ENCODE measurements at places on chromosomes 11 and 22.

DNA sequence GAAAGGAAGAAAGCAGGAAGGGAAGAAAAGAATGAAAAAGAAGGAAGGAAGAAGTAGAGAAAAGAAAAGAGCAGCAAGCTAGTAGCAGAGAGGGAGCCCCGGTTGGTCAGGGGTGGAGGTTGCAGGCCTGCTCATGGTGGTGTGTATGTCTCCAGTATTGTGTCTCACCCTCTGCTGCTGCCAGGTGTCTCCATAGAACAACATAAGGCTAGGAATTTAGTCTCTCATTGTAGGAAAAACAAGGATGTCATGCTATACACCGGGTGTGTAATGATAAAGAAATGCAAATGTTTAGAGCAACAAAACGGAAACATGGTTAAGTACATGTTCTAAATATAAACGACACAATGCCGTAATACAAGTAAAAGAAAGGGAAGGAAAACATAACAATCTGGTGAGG, 342.5 kb downstream of the NTM start:
- DNase-seq = no peak

GRCh38 chr11:62149986-62150886, 26.4 kb downstream of the INCENP start:
- no peak for DNase-seq

DNA sequence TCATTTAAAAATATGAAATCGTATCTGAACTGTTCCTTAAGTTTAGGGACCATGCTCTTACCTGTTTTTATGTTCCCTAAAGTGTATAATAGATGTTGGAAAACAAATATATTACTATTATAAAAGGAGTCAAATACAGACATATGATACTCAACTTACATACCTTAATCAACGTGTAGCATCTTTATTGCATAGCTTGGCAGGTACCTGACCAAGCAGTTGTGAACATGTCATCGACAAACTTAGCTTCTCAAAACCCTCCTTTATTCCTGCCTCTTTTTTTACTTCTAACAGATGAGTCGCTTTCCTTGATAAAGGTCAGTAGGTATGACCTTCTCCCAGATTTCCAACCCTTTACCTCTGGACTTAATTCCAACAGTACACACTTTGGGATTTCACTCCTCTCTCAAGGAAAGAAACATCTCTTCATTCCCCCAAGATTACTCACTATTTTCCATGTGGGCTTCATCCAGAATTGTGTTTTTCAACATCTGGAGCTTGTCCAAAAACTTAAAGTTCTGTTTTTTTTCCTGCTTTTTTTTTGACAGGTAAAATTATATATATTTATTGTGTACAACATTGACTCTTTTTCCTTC, 11.9 kb downstream of the HIPK3 start:
- DNase-seq = no peak

- no peak for DNase-seq
Measured at GRCh38 chr11:47337229-47337924, 15.1 kb downstream of the MYBPC3 start.

DNA sequence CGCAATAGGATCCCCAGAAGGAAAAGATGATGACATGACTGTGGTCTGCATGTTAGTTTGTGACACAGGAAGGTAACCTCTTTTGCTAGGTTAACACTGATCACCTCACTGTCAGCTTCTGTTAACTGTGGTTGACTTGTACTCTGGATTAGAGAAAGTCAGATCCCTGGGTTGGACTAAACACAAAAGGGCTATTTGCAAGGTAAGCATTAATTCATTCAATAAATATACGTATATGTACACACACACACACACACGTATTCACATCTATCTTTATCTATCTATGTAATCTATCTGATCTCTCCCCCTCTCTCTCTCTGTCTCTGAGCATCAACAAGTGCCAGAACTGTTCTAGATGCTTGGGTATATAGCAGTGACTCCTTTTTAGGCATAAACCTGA, 136.1 kb upstream of the SNX19 start:
- no peak for DNase-seq

DNA sequence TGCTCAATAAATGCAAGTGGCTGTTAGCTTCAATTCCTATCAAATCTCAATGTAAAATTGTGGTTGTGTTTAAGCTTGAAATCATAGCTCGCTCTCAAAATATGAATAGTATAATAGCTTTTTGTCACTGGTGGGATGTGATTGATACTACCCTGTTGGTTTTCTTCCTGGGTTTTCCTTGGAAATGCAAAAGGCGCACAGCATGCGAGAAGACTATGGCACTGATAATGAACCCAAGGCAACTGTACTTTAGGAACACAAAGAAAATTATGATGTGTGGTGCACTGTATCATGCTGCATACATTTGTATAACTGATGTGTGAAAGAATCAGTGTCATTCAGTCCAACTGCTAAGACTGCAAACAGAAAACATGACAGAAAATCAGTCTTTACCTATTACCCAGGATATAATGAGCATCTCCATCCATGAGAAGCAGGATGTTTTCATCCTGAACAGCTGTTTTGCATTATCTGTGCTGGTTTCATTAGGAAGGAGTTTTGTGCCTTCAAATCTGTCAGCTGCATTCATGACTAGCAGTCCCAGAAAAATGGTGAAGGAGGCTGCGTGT, 101.2 kb downstream of the TRPC6 start:
- DNase-seq = no peak

DNA sequence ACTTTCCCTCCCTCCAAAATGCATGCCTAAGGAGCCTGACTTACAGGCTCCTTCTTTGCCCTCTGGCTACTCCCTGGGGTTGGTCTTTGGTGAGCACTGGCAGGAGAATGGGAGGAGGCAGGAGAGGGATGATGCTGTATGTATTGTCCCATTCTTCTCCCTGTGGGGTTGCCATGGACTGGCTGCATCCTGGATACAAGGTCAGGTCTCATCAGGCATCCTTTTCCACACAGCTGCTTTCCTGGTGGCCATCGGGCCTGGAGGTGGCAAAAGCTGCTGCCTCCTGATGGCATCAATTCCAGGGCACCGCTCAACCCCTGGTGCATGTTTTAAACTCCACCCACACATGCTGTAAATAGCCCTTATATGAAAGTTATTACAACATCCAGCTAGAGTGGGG, 257.2 kb downstream of the ETS1 start:
- DNase-seq = no peak

DNA sequence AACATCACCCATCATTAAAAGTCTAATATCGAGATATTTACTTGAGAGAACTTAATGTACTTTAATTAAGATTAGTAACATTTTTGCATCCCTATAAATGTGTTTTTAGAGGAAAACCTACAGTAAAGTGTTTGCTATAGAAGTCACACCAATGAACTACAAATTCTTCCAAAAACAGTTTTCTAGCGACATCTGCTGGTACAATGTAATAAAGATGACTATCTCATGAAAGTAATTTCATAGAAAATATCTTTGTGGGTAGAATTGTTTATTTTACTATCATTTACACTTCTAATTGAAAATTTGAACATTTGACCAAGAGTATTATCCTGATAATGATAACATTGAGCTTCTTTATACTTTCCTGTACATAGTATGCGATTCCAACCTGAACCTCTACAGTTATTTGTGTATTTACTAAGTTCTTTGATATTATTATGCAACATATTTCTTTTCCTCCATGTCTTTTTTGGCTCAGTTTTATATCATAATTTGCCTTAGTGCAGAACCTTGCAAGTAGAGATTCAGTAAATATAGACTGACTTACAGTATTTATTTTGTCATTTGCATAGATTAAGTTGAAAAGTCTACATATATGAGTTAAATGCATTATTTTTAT, 252.7 kb downstream of the TMEM135 start:
- no peak for DNase-seq

DNA sequence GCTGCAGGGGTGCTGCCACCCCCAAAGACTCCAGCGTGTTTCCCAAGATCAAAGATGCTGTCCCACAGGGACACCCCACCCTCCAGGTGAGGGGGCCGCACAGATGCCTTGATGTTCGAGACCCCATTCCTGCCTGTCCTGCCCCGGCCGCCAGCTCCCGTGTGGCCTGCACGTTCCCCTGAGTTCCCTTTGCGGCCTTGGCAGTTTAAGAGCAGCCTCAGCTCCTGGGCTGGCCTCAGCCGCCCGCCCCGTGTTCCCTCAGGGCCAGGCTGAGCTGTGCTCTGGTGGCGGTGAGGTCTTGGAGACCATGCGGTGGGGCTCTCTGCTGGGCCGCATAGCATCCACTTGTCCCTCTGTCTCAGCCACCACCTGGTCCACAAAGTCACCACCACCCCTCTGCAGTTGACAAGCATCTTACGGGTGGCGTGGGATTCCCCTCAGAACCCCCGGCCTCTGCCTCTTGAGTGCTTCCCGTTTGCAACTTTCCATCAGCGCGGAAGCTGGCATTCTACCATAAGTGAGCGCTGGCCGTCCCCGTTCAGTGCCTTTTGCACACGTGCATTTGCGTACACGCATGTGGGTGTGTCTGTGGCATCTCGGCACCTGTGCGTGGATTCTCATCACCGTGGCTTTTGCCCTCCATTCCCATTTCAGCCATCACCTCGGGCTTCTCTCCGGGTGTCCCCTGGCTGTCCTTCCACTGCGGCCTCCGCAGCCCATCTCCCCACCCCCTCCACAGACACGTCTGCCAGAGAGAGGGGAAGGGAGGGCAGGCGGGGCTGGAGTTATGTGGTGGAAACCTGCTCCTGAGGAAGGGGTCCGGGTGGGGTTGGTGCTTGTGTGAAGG, 35.9 kb downstream of the CTTN start:
- DNase-seq = no peak

DNA sequence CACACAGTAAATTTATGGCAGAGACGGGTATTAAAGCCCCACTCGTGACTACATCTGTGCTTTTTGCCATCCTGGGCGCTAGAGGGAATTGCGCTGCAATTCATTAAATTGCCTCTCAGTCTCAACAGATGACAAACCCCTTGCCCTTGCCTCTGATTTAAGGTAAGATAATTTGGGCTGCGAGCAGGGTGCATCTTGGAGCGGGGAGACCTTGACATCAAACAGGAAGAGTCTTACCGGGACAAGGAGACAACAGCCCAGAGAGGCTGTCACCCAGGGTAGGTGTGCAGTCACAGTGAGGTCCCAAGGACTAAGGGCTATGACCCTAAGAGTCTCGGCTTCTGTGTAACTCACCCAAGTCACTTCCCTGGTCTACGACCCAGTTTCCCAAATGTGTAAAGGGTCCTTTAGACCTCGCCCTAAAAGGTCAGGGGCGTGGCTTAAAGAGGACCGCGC, 449 bp upstream of the TOM1 start:
- DNase-seq = no peak

DNA sequence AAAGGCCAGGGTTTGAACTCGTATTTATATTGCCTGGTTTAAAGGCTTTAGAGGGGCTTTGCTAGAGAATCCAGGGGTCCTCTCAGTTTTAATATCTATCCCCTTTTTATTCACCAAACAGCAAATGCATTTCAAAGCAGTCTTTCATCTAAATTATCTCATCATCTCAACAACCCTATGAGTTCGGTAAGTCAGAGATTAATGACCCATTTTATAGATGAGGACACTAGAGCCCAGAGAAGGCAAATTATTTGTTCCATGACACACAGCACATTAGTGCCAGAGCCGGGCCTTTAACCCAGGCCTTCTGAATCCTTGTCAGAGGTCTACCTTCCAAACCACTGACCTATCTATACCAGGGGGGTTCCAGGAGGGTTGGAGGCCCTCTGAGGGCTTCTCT, 16.8 kb upstream of the YWHAH start:
- no peak for DNase-seq

DNA sequence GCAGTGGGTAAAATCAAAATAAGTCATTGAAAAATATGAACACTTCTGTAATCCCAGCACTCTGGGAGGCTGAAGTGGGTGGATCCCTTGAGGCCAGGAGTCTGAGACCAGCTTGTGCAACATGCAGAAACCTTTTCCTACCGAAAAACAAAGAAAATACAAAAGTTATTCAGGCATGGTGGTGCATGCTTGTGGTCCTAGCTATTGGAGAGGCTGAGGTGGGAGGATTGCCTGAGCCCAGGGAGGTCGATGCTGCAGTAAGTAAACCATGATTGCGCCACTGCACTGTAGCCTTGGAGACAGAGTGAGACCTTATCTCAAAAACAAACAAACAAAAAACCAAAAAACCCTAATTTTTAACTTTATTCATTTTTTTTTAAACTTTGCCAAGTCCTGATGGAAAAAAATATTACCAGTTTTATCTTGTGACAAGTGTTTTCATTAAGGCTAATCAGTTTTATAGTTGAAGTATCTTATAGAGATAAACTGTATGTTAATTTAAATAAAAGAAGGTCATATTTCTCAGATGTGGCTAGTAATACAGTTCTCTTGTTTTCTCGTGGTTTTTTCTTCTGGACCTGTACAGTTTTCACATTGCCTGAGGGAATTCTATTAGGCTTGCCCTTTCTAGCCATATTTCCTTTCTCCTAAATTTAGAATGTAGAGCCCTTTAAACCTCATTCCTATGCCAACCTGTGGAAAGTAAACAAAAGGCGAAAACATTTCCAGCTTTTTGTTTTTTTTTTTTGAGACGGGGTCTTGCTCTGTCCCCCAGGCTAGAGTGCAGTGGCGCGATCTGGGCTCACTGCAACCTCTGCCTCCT, 9.4 kb downstream of the HIPK3 start:
- no peak for DNase-seq

DNA sequence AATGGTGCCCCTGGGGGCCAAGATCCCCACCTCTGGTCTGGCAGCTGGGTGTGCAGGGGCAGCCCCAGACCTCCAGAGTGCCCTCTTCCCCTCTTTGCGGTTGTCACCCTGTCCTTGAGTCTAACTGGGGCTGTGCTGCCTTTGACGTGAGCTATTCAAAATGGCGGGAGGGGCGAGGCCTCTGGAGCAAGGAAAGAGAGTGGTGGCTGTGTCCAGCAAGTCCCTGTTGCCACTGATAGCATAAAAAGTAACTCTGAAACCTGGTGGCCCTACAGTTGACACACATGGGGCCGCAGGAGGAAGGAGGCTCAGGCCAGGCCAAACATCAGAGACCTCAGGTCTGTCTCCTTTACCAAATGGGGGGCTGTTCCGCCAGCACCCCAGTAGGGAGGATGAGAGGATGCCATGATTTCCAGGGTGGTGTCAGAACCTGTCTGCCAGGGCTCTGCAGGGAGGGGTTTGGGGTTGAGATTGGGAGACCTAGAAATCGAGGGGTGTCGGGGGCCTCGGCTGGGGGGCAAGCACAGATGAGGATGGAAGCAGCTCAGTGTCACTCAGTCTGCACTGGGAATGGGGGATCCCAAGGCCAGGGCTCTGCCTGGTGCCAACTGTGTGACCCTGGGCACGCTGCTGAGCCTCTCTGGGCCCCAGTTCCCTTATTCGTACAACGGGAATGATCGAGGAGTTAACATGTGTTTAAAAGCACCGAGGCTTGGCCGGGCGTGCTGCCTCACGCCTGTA, 49.2 kb upstream of the KCNQ1OT1 start:
- DNase-seq = no peak

GRCh38 chr11:122717264-122717867, 61.8 kb downstream of the UBASH3B start:
- DNase-seq = peak; percentile 46

DNA sequence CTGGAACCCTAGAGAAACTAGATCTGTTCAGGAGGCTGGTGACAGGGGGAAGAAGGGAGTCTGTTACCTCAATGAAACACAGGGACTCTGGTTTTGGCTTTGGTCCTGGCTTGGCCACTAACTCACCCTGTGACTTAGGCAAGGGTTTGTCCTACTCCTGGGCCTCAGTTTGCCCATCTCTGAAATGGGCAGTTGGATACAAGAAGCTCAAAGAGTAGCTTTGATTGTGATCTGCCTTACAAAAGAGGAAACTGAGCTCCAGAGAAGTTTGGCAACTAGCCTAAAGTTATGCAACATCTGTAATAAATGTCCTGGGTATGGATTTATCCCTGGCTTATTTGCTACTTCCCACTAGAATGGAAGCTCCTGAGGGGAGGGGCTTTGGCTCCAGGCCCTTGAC, 24.0 kb upstream of the LMO1 start:
- no peak for DNase-seq

- DNase-seq = no peak
Measured at GRCh38 chr22:19177164-19178064, 1.1 kb downstream of the SLC25A1 start.

- no peak for DNase-seq
Measured at GRCh38 chr11:33509632-33510031, 191.0 kb downstream of the C11orf91 start.

All from activated gamma-delta T cell treated with anti-CD3 and anti-CD28 coated beads, Interleukin-2, amount 50 U/mL, for 16 hours (primary cell).